Brain microvascular endothelial cell (primary cell): ENCODE measurements at places on chromosomes 12 and 14.

GRCh38 chr12:124680863-124681778, 113.7 kb upstream of the NCOR2 start:
- peak; percentile 95 for DNase-seq

DNA sequence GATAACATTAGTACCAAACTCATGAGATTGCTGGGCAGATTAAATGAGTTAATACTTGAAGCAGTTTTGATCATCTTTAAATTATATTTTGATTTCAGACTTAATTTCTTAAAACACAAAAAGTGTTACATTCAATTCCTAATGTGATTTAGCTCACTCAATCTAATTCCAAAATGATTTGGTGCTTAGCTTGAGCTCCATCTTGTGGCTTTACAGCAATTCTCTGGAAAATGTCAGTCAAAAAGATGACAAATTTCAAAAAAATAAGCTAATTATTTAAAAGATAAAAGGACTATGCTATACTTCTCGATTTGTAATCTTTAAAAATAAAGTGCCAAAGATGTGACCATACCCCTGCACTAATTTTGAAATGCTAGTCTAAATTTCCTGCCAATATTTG, 10.1 kb downstream of the LLPH start:
- DNase-seq = no peak

DNA sequence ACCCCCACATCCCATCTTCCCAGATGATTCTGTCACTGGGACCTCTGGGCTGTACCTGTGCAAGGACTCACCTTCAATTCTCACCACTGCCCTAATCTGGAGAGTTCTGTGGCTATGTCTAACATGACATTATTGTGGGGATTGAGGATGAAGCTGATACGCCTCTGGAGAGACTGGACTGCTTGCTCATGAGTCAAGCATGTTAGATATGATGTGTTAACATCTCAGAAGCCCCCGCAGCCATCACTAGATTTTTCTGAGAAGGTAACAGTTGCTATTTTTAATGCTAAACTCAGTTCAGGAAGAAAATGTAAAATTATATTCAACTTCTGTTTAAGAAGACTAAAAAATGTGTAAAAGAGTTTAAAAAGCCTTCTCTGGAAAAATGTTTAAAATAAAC, 25.7 kb downstream of the JKAMP start:
- DNase-seq = peak; percentile 36

DNA sequence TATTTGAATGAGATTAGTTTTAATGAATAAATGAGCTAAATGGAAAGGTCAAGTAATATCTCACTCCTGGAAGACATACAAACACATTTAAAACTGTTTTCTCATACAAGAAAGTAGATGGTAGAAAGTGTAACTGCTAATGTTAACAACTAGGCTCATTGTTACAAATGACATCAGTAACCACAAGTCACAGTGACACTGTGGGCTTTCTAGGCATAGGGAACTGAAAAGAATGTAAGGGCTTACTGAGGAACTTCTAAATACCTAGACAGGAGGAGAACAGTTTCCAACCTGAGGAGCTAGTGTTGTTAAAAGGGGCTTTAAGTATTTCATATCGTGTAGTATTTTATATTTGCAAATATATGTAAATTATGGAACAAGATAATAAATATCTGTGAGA, 17.5 kb upstream of the ERGIC2 start:
- DNase-seq = no peak

DNA sequence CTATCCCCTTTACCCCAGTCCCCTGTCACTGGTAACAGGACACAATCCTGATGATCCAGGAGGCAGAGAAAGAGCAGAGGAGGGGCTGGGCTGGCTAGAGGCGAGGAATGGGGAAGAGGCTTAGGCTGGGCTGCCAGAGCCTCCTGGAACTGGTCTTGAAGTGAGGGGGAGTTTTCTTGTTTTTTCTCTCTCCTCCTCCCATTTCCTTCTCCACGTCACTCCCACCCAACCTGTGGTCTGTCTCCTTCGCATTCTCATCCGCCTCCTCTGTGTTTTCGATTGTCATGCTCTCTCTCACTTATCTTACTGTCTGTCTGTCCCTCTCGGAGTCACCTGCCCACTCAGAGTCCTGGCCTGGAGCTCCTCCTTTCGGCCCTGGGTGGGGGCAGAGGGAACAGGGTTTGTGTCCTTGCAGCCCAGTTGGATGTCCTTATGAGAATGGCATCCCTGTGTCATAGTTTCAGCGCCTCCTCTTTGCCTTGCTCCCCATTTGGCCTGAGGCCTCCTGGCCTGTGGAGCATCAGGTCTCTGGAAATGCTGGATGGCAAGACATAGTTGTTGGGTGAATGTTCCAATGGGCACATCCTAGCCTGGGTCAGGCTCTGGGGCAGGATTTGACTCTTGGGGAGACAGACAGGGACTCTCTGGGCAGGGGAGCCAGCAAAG, 3.4 kb upstream of the KRT80 start:
- DNase-seq = no peak

DNA sequence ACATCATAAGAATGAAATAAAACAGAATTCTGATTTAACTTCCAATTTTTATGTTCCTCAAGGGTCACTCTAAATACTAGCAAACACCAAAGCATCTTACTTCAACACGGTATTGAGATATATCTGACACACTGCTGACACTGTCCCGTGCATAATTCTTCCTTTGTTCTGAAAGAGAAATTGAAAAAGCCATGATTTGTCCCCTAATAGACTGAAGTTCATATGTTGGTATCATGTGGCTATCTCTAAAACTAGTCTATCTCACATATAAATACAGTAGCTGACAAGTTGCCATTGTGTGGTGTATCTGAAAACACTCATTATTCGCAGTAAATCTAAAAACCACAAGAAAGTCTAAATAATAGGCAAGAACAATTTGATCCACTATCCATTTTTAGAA, 118.4 kb downstream of the EPS8 start:
- DNase-seq = no peak

DNA sequence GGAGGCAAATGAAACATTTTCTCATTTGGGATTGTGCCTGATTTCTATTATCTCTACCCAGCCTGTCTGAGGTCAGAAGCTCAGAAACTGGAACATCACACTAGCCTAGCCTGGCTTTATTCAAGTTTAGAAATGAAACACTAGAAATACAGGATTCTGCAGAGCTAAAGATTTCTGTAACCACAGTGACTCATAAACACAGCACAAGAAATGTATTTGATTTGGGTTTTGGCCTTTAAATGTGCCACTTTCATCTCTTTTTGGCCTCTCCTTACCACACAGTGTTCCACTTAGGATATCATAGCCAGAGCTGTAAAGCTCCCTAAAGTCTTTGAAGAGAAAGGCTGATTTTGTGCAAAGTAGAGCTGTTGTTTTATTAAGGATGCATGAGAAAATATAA, 307.5 kb downstream of the EMP1 start:
- peak; percentile 1 for DNase-seq

DNA sequence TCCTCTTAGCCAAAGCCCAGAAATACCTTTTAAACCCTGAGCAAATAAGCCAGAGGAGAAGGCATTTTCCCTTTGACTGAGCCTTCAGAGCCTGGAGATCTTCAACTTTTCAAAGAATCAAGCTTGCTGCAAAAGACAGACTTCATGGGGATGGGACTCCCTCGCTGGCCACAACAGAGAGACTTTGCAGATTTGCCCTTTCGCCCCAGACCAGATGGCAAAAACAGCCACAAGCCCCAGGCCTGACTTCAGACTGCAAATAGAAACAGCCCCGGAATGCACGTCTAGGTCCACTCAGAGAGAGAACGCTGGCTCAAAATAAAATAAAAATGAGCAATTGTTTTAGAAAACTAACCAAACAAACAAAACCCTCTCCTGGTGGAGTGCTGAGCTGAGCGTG, 114.6 kb upstream of the MED13L start:
- no peak for DNase-seq

DNA sequence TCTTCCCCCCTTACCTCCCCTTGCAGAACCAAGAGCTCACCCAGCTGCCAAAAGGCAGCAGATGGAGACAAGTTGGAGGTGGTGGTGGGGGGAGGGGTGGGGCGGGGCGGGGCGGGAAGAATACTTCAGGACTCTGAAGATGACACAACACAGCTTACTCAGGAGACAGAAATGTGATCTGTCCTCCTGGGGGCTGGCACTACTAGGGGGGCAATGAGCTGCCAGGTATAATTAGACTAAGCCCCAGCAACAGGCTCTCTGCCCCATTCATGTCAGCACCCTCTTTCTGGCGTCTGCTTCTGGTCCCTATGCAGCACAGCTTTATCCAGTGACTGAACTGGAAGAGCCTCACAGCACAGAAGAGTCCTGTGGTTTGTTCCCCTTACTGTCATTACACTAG, 407.0 kb downstream of the MED13L start:
- no peak for DNase-seq

DNA sequence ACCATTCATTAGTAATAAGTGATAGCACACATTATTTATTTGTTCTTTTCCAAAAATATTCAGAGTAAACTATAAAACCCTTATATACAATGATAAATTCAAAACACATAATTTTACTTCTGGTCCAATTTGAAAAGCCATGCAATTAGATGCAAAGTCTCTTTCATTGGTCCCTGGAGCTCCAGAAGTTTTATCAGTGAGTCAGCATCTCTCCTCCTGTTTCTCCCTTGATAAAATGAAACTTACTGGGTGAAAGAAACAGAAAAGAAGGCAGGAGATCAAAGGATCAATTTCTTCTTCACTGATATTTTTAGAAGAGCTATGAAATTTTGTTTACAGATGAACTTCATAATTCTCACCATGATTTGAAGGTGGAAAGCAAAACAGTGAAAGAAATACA, 47.5 kb downstream of the IFNG start:
- DNase-seq = no peak

GRCh38 chr12:25585021-25585523, 32.0 kb upstream of the LMNTD1 start:
- no peak for DNase-seq

DNA sequence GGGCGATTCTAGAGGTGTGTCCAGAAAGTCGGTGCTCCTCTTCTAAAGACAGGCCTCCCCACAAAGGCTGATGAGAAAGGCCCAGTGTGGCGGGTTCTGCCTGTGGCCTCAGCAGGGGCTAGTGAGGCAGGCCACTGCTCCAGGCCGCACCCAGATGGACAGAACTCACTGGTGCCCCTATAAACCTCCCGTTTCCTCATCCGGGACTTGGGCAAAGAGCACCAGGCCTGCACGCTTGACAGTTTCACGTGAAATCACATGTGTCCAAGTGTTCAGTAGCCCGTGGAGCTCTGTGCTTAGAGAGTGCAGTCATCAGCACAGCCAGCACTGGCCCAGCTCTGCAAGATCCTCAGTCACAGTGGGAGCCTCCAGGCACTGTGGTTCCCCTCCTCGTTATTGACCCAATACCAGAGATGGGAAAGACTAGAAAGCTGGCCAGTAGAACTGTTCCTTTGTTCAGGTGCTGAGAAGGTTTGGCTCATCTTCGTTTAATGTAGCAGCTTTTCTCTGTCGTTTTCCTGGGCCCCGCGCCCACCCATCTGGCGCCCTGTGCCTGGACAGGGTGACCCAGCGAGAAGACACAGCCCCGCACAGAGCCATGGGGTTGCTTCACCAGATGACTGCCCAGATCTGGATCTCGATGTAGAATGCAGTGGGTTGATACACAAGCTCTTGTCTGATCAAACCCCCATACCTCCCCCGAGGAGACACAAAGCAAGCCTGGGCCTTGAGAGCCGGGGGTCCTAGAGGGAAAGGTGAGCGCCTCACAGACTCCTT, 26.3 kb downstream of the IL31 start:
- no peak for DNase-seq

DNA sequence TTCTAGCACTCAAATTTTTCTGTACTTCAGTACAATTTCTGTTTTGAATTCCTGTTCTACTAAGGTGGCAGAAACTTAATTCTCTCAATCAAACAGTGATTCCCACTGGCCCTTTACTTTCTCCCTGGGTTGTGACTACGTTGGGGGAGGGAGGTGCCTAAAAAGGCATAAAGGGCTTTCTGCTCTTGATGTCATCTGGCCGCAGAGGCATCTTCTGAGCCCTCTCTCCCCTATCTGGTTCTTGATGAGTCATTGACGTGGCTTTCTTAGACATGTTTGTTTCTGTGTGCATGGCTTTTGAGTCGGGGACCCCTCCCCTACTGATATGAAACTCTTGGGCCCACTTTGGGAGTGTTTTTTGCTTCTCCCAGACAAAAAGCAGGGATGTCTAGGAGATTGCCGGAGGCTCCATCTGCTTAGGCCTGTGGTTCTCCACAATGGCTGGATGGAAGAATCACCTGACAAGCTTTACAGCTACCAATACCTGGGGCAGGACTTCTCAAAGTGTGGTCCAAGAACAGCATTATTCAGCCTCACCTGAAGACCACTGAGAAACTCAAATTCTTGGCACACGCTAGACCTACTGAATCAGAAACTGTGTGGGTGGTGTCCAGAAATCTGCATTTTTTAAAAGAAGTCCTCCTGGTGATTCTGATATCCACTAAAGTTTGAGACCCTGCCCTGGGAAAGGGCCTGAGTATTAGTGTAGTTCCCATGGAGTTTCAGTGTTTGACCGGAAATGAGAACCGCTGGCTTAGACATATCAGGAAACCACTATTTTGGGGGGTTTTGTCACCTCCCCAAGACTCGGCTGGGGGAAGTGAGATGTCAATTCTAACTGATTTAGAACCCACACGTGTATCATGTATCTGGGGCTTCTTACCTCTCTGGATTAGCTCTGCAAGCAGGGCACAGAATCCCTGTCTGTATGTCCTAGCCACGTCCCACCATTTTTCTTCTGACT, 395.7 kb upstream of the PDE3A start:
- DNase-seq = peak; percentile 56

- no peak for DNase-seq
Observed at GRCh38 chr14:62722406-62722805, 322.9 kb downstream of the KCNH5 start.

DNA sequence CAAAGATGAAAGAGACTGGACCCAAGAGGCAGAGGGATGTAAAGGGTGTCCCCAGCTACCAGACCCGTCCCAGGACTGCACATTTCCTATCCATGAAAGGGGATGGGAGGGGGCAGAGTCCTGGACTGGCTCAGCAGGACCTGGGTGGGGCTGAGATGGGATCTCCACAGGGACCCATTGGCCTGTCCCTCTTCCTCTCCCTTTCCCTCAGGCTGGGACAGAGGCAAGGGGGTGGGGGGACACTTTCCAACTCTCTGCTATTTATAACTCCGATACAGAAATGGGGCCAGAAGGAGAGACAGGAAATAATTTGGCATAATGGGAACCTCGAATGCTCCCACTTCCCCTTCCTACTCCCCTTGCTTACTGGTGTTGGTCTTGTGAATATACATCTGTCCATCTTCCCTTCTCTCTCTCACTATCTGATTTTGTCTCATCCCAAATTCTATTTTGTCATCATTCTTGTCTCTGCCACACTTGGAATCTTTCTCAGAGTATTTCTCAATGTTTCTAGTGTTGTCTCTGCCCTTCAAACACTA, 1.1 kb upstream of the ITGA7 start:
- no peak for DNase-seq

GRCh38 chr14:97407701-97408407, 610.7 kb downstream of the VRK1 start:
- DNase-seq = no peak
